RKO (cell line): ENCODE measurements at places on chromosomes 12 and 14.

- no peak for DNase-seq
These were observed 62.6 kb upstream of the IGF1 start for GRCh38 chr12:102542816-102543440.

DNA sequence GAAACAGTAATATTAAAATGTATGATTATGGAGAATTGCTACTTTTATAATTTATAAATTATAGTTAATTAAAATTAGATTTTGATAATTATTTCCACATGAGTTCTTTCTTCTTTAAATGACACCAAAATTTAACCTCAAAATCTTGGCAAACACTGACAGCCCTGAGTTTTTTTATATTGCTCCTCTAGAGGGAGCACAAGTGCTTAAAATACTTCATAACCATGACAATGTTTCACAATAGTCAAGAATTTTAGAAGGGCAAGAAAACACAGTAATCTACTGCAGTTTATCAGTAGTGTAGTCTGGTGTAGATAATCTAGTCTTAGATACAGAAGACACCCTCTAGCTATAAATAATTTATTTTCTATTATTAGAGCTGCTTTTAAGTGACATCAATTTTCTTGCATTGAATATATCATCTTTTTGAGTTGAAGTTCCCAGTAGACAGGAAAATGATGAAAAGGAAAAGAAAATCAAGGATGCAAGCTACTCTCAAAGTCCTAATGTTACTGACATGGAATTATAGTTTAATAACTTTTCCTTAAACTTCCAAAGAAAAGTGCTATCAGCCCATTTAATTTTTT, 14.3 kb upstream of the PTGER2 start:
- DNase-seq: peak; percentile 73

GRCh38 chr12:27190761-27191160, 53.3 kb upstream of the STK38L start:
- no peak for DNase-seq

- DNase-seq: no peak
These were observed 35.2 kb downstream of the TMEM132D start for GRCh38 chr12:129868575-129868974.

DNA sequence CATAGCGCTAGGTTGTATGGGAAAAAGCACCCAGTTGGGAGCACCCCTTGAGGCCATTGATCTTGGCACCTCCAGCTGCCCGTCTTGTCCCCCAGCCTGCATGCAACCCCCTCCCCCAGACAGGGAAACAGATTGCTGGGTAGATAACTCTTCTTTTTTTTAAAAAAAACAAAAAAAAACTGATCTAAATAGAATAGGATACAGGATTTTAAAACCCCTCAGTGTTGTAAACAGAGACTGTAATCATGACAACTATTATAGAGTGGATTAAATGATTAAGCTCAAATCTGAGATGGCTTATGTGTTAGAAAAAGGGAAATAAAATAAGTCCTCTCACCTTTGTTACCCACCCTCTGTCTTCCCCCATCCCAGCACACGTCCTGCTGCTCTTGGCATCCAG, 48.9 kb downstream of the MAX start:
- DNase-seq: no peak

DNA sequence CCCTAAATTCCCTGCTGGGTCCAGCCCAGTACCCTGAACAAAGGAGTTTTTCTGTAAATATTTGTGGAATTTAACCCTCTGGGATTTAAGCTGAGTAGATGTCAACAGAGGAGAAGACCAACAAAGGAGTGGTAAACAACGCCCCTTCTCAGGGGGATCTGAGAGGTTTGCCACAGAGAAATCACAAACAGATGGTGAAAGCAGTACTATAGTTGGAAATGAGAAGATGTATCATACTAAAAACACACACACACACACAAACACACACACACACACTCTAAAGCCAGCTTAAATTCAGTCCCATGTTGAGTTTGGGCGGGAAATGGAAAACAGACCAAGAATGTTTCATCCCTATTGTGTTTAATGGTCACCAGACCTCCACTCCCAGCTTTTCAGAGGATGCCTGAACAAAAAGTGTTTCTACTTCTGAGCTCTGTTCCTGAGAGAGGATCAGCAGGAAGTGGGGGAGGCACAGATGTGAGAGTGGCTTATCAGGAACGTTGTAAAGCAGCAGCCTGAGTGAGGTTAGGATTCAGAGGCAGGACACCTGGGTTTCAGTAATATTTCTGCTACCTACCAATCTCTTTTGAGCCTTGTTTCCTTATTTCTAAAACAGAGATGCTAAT, 3.2 kb downstream of the BIN2 start:
- no peak for DNase-seq

DNA sequence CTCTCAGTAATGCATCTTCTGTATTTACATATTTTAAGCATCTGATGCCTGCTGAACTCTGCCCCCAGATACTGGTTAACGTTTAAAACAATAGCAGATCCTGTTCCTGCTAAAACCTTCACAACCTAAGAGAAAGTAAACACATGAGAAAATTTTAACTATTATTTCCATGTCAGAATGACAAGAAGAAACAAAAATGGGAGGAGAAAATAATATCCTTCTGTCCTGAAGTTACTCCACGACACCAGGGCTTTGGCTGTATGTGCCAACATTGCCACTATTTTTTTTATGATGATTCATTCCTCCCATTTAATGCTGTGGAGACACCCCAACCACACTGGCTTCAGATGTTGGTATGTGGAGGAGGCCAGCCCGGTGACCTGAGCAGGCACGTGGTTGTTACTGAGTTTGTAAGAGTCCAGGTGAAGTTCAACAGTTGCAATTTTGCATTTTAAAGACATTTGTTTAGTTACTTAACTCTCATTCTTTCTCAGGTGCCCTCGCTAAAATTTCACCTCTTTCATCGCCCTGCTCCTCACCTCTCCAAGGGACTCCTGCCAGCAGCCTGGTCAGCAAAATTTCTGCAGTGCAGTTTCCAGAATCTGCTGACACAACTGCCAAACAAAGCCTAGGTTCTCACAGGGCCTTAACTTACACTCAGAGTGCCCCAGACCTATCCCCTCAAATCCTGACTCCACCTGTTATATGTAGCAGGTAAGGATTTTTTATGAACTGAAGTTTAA, 65.5 kb upstream of the SLCO1C1 start:
- DNase-seq: no peak

GRCh38 chr12:27399074-27399473, 47.5 kb upstream of the SMCO2 start:
- no peak for DNase-seq

- no peak for DNase-seq
These were observed 10.9 kb upstream of the IL22 start for GRCh38 chr12:68264158-68264855.

GRCh38 chr12:71216725-71217579, 59.2 kb upstream of the TSPAN8 start:
- DNase-seq: peak; percentile 65

GRCh38 chr12:67069451-67070306, 199.5 kb upstream of the CAND1 start:
- DNase-seq: peak; percentile 39

DNA sequence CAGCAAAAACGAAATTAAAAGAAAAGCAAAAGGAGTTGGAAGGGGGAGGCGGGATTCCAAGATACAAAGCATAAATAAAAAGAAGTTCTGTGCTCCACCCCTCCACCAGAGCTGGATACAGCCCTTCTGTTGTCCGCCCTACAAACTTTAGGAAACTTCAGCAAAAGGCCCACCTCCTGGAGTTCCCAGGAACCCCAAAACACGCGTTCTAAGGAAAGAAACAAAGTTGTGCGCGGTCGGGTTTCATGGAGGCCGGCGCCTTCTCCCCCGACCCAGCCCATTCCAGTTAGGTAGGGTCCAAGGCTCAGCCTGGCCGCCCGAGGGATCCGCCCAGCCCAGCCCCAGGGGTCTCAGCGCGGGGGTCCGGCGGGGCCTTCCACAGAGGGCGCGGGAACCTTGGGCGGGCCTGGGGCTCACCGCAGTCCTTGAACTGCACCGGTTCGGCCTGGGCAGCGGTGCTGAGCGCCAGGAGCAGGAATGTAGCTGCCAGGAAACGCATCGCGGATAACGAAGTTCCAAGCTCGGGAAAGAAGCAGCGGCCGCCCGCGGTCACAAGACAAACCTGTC, at the start of gene NPC2:
Gene NPC2 (minus strand): TSS at position 530 of the 567 bp plus-strand sequence. CDS start 31 bp downstream, at position 499.
- DNase-seq: no peak

GRCh38 chr14:28482251-28483040, 284.1 kb upstream of the FOXG1 start:
- no peak for DNase-seq

DNA sequence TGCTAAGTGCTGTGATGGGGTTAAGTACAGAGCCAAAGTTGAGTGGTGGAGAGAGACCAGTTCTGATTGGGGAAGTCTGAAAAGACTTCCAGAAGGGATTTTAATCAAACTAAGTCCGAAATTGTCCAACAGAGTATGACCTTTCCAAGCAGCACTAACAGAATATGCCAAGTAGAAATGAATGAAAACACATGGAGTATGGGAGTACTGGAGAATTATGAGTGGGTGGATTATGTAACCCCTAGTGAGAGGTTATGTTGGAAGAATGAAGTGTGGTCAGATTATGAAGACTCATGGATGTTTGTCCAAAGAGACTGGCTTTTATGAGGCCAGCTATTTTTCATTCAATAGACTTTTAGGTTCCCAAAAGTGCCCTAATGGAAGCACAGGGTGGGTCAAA, 94.0 kb upstream of the PLEKHA5 start:
- no peak for DNase-seq

DNA sequence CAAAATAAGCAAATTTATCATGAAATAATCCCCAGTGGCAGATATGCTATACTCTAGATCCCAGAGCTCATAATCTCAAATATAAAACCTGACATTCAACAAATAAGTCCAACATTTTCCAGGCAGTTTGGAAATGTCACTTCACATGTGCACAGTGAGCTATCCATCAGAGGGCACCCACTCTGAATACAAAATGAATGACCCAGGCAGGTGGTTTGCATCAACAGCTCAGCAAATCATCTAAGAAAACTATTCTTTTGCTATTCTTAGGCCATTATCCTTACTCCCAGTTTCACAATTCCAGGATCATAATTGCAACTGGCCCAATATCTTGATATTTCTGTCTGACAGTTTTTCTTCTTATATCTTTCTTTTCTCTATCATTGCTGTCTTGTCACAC, 38.5 kb downstream of the TRIM9 start:
- no peak for DNase-seq

GRCh38 chr12:57850854-57851430, 4.4 kb upstream of the CTDSP2 start:
- DNase-seq: no peak

DNA sequence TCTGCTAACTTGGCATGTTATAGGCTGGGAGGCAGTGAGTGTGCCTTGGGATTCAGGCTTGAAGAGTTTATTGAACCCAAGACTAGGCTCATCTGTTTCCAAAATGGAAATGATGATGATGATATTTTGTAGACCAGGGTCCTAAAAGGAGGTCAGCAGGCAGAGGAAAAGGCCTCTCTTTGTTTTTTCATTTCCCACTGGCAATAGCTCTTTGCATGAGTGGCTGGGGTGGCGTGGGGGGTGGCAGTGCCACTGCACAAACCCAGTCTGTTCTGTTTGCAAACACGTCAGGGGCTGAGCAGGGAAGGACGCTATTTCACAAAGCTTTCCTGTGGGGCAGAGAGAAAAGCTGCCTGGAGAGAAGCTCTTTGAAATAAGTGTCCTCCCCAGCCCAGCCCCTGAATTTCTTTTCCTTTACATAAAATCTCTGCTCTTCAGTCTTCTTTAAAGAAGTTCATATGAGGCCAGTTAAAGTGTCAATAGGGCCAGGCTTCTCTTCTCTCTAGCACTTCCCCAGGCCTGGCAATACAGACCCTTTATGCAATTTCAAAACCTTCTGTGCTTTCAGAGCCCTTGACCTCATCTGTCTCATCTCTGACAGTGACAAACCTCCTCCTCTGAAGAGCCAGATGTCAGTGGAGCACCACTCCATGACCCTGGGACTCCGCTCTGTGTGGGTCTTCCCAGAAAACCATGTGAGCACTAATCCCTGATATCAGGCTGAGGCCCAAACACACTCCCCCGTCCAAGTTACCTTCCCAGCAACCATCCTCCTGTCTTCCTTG, 72.8 kb downstream of the ZNF664 start:
- no peak for DNase-seq
